Fibroblast of the aortic adventitia (primary cell): ENCODE measurements at places on chromosomes 2 and 18. TPM values are rescaled to one million over a fixed set of nuclear protein-coding genes. Genes with fewer than 3 reads are reported as not detected.

DNA sequence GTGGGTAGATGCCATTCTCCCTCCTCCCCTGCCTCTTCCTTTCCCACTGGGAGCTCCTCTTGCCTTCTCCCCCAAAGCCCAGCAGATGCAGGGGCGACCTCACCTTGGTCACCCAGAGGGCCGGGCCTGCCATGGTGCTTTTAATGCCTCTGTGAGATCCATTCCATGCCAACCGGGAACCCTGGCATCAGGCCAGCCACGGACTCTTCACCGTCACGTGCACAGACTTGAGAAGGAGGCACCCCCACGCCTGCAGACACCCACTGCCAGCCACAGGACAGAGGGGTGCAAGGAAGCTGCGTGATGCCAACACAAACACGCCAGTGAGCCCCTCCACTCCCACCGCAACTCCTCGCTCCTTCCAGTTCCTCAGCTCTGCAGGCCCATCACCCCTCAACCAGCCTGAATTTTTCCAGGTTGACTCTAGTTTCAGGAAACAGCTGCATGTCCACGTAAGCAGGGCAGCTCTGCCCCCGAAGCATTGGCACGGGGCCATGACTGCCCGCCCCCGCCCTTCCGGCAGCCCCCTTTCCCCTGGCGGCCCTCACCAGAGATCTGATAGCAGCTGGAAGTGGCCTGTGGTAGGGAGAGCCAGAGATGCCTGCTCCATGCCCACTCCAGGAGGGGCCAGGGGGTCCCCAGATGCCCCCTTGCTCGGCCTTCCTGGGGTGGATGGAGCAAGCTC, 50.8 kb downstream of the DNMT3A start:
- no peak for DNase-seq

- DNase-seq = no peak
These were observed 32.9 kb upstream of the ITPRID2 start for GRCh38 chr2:181858600-181858999.

GRCh38 chr2:72682061-72682460, 143.8 kb downstream of the EXOC6B start:
- DNase-seq = no peak

GRCh38 chr2:7392076-7392787, 475.0 kb downstream of the RNF144A start:
- DNase-seq = no peak

DNA sequence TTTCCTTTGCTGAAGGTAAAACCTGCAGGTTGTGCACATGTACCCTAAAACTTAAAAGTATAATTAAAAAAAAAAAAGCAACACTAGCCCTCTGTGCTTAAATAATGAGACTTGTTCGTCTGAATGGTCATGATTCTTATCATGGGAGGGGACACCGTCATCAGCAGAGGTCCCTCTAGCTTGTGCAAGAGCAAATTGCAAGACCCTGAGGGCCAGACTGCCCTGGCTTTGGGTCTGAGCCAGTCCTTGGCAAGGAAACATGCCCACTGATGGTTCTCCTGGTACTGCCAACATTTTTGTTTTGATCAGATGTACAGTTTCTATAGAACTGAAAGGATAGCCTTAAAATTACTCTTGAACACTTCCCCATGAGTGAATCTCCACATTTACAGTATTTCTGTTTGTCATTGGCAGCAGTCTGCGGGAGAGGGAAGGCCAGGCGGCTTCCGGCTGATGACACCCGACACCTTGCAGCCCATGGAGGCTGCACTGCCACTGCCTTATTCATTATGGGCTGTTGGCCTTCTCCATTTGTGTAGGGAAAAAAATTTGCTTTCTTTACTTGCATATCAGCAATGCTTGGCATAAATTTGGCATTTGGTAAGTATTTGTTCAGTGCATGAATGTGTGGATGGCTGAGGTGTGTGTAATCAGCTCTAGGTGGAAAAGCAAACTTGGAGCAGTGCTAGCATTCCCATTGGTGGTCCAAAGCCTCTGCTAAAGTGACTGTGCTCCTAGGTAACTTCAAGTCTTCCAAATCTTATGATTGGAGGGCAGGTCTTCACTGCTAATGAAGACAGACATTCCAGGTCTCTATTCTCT, 161.6 kb upstream of the ALKAL2 start:
- DNase-seq = no peak

DNA sequence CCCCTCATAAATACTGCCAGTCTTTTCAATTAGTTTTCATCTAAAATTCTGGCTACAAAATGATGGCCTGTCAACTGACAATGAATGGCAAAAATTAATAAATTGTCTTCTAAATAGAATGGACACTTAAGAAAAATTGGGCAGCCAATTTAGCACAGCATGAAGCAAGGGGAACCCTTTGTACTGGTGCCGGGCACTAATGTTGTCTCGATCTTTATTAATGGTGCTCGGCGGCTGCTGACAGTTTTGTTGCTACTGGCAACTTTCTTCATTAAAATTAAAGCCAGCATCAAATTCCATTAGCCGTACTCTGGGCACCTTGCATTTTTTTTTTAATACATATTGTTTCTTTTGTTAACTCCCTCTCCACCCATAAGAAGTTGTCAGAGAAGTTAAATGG, 309.3 kb downstream of the GBX2 start:
- no peak for DNase-seq

DNA sequence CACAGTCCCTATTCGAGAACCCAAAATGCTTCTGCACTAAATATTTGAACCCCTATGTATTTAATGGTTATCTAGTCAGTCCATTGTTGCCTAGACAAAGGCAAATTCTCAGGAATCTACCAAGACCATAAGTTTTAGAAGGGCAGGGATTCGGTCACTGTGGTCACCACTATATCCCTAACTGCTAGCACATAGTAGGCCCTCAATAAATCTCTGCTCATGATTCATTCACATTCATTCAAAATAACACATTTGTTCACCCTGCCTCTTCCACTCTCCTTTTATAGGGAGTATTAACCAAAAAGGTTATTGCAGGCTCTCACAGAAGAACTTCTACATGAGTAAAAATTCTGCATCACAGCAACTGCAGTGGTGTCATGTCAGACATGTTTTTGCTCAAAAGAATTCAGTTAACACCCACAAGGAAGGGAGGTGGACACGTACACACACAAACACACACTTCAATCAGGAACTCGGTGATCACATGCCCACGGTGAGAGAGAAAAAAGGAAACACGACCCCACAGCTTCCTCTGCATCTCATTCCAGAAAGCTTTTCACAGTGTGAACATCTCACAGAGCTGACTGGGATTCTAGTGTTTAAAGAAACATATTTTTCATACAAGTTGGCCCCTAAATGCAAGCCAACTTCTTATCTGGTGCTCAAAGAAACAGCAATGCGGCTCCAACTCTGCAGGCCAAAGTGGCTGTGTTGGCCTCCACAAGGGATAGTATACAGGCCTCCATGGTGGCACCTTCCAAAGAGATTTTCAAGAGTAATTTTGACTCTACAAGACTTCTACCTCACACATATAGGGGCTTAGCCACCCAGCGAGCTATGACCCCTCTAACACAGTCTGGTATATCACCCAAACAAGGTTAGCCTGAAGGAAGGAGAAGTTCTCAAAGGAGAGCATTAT, 98.0 kb downstream of the ANKRD44 start:
- peak; percentile 43 for DNase-seq

DNA sequence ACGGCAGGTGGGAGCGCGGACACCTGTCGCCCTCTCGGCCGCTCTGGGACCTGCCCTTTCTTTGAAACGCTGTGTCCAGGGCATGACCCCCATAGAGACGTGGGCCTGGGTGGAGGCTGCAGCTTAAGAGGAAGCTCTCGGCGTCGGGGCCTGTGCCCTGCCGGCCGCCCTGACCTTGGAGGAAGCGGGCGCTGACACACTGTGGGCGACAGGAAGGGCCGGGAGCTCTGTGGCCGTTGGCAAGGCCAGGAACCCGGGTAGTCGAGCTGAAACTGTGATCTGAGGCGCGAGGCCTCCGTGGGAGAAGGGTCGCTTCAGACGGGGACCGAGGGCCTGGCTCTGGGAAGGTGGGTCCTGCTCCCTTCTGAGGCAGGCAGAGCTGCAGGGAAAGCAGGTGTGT, 28.2 kb downstream of the KCNG2 start:
- DNase-seq = no peak

GRCh38 chr2:232460171-232460570, 4.2 kb downstream of the ALPI start:
- DNase-seq = no peak

GRCh38 chr2:47174733-47175361, 19.7 kb upstream of the STPG4 start:
- peak; percentile 55 for DNase-seq

DNA sequence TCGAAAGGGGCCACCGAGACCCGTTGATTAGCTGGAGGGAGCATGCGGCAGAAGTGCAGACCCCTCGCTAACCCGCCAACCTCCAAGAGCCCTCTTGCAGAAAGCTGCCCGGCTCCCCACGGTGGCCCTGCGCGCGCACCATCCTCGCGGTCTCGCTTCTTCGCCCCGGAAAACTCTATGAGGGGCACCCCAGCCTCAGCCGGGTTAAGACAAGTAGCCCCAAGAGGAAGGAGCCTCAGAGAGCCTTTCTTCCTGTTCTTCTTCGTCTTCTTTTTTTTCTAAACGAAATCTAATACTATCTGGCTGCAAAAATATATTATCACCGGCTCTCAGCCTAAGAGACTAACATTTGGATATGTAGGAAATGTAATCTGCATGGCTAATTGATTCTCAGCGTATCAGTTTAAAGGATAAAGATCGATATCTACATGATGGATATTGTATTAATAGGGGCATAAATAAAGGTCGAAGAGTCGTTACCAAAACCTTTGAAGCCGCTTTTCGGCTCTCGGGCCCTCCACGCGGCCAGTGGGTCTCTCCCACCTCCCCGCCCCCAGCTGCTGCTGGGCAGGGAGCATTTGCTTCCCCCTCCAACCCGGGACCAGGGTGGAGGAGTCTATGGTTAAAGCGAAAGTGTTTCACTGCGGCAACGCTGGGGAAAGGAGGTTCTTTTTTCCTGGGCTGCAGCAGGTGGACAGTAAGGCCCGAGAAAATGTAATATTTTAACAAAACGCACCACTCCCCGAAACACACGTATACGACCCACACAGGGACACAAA, 6.1 kb upstream of the PAX3 start:
- no peak for DNase-seq

- DNase-seq = no peak
These were observed 684.4 kb upstream of the SYT4 start for GRCh38 chr18:43961722-43962121.

DNA sequence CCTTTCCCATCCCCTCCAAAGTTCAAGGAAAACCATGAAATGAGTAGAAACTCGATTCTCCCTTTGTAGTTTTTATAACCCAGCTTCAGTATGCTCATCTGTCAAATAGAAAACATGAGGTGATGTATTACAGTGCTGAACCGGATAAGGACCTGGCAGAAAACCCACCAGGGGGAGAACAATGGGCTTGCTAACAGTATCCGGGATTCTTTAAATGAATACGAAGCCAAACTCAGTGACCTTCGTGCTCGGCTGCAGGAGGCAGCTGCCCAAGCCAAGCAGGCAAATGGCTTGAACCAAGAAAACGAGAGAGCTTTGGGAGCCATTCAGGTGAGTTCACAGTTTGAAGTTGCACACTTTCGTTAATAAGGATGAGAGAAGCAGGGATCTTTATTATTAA, 113.6 kb upstream of the TTC39C start:
- peak; percentile 74 for DNase-seq

- DNase-seq = no peak
These were observed 167.9 kb downstream of the MGAT5 start for GRCh38 chr2:134421556-134422328.

GRCh38 chr2:99609851-99610381, 120.1 kb upstream of the REV1 start:
- no peak for DNase-seq

GRCh38 chr2:118975133-118975532, 33.1 kb downstream of the MARCO start:
- DNase-seq = no peak

GRCh38 chr2:10225291-10226037, 77.2 kb upstream of the HPCAL1 start:
- no peak for DNase-seq

DNA sequence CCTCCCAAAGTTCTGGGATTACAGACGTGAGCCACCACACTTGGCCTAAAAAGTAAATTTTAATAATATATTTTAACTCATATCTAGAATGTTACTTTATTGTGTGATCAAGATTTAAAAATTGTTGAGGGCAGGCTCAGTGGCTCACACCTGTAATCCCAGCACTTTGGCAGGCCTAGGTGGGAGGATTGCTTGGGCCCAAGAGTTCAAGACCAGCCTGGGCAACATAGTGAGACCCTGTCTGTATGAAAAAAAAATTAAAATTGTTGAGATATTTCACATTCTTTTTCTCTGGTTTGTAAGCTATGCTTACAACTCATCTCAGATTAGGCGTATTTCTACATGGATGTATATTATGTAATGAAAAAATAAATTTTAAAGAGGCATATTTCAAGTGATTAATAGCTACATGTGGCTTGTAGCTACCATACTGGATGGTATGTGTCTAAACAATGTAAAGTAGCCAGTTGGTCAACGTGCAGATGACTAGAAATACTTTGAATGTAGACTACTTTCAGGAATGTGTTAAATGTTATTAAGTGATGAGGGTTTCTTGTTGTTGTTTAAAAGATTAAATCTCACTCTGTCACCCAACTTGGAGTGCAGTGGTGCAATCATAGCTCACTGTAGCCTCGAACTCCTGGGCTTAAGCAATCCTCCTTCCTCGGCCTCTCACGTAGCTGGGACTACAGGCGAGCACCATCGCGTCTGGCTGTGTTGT, 5.9 kb downstream of the RAB10 start:
- DNase-seq = no peak

DNA sequence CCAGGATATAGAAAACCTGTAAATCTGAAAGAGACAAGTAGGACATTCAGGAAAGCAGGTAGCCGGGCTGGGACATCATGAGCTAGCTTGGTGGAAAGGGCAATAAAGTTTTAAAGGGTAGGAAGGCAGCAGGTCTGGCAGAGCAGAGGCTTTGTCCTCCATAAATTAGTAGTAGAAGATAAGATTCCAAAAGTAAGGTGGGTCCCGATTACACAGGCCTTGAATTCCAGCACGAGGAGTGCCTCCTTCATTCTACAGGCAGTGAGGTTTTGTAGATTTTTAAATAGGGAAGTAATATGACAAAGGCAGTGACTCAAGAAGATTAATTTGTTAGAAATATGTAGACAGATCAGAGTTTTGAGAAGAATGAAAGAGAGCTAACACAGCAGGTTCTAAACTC, 160.7 kb downstream of the DTNB start:
- no peak for DNase-seq

- DNase-seq = no peak
These were observed 23.6 kb downstream of the COX7A2L start for GRCh38 chr2:42337356-42337820.

GRCh38 chr18:10685484-10685883, 159.7 kb downstream of the NAPG start:
- no peak for DNase-seq

Gene DYNAP
- not detected in 2 replicates for total RNA-seq

Gene RAD51AP2
- total RNA-seq = 0.09 TPM in 1 of 2 replicates, not detected in the other

Gene CFAP221
- not detected in 2 replicates for total RNA-seq

Gene WNT10A
- total RNA-seq = not detected in 2 replicates

Gene HOXD13
- total RNA-seq = not detected in 2 replicates

Gene CPO
- total RNA-seq = 0.18 TPM in 1 of 2 replicates, not detected in the other

Gene MAP3K20
- 53.1 and 68.2 TPM in 2 replicates for total RNA-seq

Gene STPG4
- 0.09 TPM in 1 of 2 replicates, not detected in the other for total RNA-seq

Gene GPBAR1
- total RNA-seq = 0.27 TPM in 1 of 2 replicates, not detected in the other

Gene RHOB
- 40.5 and 82.0 TPM in 2 replicates for total RNA-seq

Gene OBSL1
- total RNA-seq = 39.2 and 90.4 TPM in 2 replicates

Gene LOXHD1
- total RNA-seq = not detected in 2 replicates

Gene CRYGC
- total RNA-seq = not detected in 2 replicates

Gene BIRC6
- 102 and 133 TPM in 2 replicates for total RNA-seq
